Keratinocyte (primary cell): ENCODE measurements at places on chromosomes 11 and 22.

DNA sequence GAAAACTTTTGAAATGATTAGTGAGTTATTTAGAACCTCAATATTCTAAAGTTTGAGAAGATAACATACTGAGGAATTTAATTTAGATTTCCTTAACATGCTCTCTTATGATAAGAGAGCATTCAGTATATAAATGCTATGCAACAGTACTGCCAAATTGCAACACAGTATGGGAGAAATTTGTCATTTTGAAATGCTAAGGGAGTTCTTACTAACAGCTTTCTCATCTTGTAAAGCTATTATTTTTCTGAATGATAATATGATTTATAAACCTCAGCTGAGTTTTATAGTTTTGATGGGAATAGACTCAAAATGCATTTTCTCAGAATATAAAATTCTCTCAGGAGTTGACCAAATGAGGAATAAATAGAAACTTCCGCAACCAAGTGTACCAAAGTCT, 108.4 kb downstream of the SPON1 start:
- no peaks in the 10 kb centered on the region for H3K36me3 ChIP-seq
- H3K27me3 ChIP-seq, result no peaks in the 10 kb centered on the region
- no peak overlapping the region for H3K4me3 ChIP-seq

- H3K4me3 ChIP-seq, result no peak overlapping the region
- H3K27me3 ChIP-seq, result no peaks in the 10 kb centered on the region
- DNase-seq, result no peak
- no peaks in the 10 kb centered on the region for H3K4me1 ChIP-seq
Observed at GRCh38 chr11:63711838-63712237, 30.5 kb downstream of the RTN3 start.

GRCh38 chr22:31574055-31574670, 77.8 kb downstream of the SFI1 start:
- H3K4me1 ChIP-seq, result no peaks in the 10 kb centered on the region
- H3K27ac ChIP-seq, result no peak overlapping the region

- H3K27me3 ChIP-seq, result peaks cover 3% of the 10 kb centered on the region
- peaks cover 6% of the 10 kb centered on the region for H3K4me1 ChIP-seq
- peak; percentile 26 for DNase-seq
- H3K27ac ChIP-seq, result no peak overlapping the region
- no peaks in the 10 kb centered on the region for H3K36me3 ChIP-seq
Observed at GRCh38 chr22:32528984-32529982, 54.7 kb downstream of the FBXO7 start.
